KG1 (cell line): ENCODE measurements at places on chromosomes 4 and X.

DNA sequence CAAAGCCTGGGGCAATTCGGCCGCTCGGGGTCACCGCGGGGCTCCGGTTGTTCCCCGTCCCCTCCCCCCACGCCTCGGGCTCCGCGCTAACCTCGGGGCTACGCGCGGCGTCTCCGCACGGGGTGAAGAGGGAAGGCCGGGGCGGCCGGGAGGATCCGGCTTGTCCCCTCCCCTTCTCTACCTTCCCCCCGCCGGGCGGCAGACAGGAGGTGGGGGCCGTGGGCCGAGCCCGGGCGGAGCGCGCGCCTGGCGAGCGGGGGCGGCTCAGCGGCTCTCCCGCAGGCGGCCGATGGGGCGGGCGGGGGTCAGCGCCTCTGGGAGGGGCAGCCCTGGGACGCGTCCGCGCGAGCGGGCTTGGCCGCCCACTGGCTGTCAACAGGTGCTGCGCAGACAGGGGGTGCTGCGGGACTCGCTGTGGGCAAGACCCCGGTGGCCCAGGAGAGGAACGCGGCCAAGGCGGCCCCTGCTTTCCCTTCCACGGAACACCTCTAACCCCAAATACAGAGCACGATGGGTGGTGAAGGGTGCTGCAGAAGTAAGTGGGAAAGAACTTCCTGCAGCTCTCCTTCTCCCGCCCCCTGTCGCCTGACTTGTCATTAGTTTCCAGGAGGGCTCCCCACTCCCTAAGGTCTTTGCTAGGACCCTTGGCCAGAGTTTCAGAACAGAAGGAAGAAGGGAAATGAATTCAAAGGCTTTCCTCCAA, at the start of gene PDGFC:
Gene PDGFC, minus strand, starts transcription at position 124 of the 703 bp plus-strand sequence. CDS start 896 bp downstream, outside the sequence.
- DNase-seq = no peak

GRCh38 chr4:186840222-186840701, 116.6 kb upstream of the FAT1 start:
- DNase-seq = no peak

DNA sequence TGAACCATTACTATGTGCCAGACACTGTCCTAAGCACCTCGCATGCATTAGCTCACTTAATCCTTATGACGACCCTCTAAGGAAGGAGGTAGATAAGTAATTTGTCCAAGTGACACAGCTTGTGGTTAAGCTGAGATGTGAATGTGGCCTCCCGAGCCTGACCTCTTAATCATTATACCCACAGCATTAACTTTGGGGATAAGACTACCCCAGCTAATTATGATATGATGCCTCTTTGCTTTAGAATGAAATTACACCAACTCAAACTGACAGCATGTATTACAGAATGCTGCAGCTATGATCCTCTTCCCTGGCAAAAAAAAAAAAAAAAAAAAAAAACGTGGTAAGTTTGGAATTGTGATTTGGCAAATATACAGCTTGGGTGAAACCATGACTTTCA, 53.5 kb downstream of the APBB2 start:
- DNase-seq = no peak

DNA sequence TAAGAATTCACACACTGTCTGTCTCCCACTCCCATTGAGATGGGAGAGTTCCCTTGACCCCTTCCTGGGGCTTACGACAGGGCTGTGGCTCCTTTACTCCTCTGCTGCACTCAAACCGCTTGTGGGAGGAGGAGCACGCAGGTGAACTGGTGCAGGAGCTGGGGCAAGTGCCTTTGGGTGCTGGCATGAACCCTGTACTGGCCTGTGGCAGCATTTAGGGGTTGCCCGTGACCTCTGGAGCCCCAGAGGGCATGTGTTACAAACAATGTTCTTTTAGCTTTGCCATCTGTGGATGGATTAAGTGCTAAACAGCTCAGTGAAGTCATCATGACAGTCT, 21.8 kb upstream of the FTHL17 start:
- DNase-seq = no peak

DNA sequence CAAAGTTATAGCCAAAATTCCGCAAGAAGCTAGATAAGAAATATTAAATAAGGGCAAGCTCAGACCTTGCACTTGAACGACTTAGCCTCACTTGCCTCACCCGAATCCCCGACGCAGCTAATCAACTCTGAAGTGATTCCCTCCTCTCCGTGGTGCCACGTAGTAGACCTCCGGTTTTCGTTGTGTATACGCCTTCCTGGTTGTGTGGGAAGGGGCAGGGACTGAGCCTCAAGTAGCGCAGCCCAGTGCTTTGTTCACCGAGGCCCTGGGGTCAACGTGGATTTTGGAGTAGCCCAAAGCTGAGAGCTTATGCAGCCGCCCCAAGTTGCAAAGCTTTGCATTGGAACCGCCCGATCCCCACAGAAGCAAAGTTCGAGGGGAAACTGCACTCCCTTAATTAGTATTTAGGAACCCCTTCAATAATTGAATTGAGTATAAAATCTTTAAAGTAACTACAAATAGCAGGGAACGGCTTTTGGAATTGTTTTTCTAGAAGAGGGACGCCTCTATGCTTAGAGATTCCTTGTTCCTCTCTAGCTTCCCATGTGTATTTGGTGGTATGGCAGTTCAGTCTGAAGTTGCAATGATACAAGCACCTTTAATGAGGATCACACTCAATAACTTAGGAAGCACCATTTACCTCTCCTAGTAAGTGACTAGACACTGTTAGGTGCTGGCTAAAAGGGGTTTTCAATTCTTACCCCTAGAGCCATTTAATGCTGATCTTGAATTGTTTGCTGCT, 55.7 kb downstream of the LINC00632 start:
- DNase-seq = no peak

DNA sequence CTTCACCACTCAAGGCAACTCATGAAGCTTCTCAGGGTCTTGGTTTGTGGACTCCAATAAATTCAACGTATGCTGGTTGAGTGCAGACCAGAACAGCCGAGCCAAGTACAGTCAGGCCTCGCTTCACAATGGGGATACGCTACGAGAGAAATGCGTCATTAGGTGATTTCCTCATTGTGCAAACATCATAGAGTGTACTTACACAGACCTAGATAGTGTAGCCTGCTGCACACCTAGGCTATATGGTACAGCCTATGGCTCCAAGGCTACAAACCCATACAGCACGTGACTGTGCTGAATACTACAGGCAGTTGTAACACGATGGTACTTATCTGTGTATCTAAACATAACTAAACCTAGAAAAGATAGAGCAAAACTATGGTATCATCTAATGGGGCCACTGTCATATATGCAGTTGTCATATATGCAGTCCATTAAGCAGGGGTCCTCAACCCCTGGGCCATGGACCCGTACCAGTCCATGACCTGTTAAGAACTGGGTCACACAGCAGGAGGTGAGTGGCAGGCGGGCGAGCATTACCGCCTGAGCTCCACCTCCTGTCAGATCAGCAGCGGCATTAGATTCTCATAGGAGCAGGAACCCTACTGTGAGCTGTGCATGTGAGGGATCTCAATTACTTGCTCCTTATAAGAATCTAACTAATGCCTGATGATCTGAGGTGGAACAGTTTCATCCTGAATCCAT, 31.5 kb downstream of the RTL5 start:
- DNase-seq = no peak

DNA sequence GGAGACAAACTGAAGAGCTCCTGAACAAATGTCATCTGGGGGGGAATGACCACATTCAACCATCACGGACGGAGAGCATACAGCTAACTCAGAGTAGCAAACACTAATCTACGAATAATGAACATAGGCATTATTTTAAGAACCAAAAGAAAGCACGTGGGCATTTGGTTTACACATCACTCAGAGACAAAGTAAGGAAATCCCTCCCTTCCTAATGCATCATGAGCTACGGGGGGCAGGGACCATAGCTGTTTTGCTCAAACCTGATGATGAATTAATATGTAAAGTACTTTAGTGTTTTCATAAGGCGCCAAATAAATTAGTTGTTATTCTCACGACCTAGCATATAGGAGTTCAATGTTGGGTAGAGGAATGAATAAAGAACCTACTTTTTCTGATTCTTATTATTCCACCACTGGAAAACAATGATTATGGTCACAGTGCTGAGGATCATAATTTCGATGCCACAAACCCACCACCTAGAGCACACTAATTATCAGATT, 11.7 kb upstream of the TMEM156 start:
- DNase-seq = no peak

GRCh38 chrX:39725114-39725513, 372.6 kb downstream of the BCOR start:
- DNase-seq = no peak

DNA sequence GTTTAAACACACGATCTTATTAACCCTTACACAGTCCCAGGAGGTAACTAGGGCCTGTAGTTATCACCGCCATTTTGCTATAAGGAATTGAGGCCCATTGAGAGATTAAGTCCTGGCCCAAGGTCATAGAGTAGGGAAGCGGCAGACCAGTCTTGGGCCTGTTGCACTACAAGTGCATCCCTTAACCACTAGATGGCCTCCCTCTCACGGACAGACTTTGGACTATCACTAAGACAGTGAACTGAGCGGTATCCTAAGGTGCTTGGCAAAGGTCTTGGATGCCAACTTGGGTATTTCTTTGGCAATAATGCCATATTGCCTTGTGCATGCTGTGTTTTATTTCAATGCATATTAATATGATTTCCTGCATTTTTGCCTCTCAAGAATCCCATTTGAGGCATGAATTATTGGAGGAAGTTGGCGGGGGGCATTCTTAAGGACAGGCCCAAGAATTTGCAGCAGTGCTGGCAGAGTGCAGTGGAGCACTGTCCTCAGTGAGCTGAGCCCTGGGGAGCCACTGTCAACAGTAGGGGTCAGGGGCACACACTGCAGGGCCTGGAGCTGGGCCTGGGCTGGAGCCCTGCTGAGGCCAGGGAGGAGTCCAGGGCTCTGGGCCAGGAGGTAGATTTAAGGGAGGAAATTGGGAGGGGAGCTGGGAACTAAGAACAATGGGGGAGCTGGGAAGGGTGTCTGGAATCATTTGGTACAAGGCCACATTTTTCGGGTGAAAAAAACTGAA, 147.4 kb downstream of the SMIM20 start:
- peak; percentile 7 for DNase-seq

DNA sequence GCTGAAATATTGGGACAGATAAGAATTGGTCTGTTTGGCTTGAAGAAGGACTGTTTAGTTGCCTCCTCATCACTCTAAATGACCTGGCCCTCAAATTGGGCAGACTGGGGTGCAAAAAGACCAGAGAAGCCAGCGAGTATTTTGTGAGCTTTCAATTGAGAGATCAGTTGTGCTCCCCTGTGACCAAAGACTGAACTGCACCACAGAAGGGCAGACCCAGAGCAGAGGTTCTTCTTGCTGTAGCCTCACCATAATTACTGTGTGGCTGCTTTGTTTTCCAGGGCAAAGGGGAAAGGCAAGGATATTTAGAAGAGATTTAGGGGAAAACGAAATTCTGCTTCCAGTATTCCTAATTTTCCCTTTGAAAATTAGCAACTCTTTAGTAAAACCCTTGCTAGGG, 104.0 kb upstream of the MBNL3 start:
- DNase-seq = no peak

DNA sequence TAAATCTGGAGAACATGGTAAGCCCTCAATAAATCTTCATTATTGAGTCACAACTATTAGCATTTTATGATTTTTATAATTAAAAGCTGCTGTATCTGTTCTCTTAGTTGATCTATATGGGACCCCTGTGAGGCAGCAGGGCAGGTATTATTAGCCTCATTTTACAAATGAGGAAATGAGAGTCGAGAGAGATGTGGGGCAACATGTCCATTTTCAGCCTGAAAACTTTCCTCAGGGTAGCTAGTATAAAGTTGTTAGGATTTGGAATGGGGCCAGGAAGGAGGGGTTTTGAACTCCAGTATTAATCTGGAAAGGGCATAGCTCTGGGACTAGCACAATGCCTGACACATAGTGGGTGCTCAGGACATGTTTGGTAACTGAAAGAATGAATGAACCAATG, 191.7 kb upstream of the GPC4 start:
- DNase-seq = no peak

GRCh38 chrX:118862091-118862490, 38.5 kb downstream of the ZCCHC12 start:
- no peak for DNase-seq

- no peak for DNase-seq
Observed at GRCh38 chr4:16864199-16864598, 34.2 kb downstream of the LDB2 start.

DNA sequence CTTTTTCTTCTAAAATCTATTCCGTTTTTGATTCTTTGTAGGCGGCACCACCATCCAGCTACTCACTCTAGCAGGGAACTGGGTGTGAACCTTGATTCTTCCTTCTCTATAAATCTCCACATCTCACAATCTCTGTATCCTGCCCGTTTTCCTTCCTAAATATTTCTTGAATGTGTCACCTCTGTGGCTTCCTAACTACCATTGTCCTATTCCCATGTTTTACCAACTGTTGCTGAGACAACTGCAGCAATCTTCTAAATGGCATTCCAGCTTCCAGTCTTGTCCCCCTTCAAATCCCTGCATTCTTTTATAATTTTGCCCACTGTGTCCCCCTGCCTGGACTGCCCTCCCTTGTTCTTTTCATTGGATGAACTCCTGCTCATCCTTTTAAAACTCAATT, 641.3 kb downstream of the RPA4 start:
- no peak for DNase-seq
